ENCODE measurements at places on chromosomes 3 and 15. TPM values are rescaled to one million over a fixed set of nuclear protein-coding genes. Genes with fewer than 3 reads are reported as not detected.

The GOLGA8T gene
- total RNA-seq = 0.27 TPM

The PAQR5 gene
- 0.13 TPM for total RNA-seq

The DLL4 gene
- total RNA-seq = 9.7 TPM

The KCTD6 gene
- 10.3 TPM for total RNA-seq

The ZWILCH gene
- total RNA-seq = 14.8 TPM

The JAGN1 gene
- 19.7 TPM for total RNA-seq

The TNFAIP8L3 gene
- total RNA-seq = 2.1 TPM

The VIPR1 gene
- 1.2 TPM for total RNA-seq

The RBP2 gene
- total RNA-seq = not detected

The GPR62 gene
- 0.13 TPM for total RNA-seq

The KBTBD8 gene
- 3.2 TPM for total RNA-seq

DNA sequence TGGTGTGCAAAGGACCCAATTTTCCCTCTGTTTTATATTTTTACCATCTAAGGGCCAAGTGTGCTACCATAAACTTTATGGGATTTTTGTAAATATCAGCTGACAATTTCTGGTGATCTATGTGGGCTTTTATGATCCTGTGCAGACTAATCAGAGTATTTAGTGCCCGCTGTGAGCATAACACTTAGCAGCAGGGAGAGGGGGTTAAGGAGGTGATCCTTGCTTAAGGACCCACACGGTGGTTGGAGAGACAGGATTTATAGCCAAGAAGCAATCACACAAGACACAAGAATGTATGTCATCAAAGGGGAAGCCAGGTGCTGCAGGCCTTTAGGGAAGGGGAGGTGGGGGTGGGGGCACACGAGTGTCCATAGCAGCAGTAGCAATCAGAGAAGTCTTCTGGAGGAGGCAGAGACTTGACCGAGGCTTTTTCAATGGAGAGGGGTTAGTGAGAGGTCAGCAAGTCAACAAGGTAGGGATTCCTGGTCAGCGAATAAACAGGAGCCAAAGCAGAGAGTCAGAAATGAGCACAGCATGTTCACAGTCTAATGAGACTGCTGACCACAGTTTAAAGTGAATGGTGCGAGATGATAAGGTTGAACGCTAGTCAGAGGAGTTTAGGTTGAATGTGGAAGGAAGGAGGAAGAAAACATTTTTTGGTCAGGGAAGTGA lies 4.5 kb upstream of the CACNA1D start:
- H3K27ac ChIP-seq = no peak overlapping the region
- H3K4me1 ChIP-seq = peaks cover 8% of the 10 kb centered on the region
- H3K36me3 ChIP-seq = no peaks in the 10 kb centered on the region
- no peak overlapping the region for H3K4me3 ChIP-seq
- H3K27me3 ChIP-seq = peaks cover 30% of the 10 kb centered on the region
- DNase-seq = no peak

GRCh38 chr3:48429960-48430707 lies at the start of gene PLXNB1:
Gene PLXNB1, minus strand, starts transcription at chr3:48430086. Its CDS starts 5,475 bp downstream, at chr3:48424611.
- H3K27me3 ChIP-seq = no peaks in the 10 kb centered on the region
- H3K36me3 ChIP-seq = peaks cover 36% of the 10 kb centered on the region
- H3K4me1 ChIP-seq = peaks cover 45% of the 10 kb centered on the region
- DNase-seq = peak; percentile 65
- H3K4me3 ChIP-seq = peak within 1 kb of the TSS; percentile 62

GRCh38 chr3:107271787-107272387 lies 105.4 kb upstream of the CCDC54 start:
- no peaks in the 10 kb centered on the region for H3K36me3 ChIP-seq
- H3K27ac ChIP-seq = no peak overlapping the region
- no peaks in the 10 kb centered on the region for H3K4me1 ChIP-seq
- H3K27me3 ChIP-seq = no peaks in the 10 kb centered on the region
- DNase-seq = peak; percentile 45

DNA sequence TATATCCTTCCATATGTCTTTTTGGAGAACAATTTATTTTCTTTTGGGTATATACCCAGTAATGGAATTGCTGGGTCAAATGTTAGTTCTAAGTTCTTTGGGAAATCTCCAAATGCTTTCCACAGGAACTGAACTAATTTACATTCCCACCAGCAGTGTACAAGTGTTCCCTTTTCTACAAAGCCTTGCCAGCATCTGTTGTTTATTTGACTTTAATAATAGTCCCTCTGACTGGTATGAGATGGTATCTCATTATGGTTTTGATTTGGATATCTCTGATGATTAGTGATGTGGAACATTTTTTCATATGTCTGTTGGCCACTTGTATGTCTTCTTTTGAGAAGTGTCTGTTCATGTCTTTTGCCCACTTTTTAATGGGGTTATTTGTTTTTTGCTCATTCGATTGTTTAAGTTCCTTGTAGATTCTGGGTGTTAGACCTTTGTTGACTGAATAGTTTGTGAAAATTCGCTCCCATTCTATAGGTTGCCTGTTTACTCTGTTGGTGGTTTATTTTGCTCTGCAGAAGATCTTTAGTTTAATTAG lies 48.4 kb downstream of the TMEM45A start:
- H3K36me3 ChIP-seq = no peaks in the 10 kb centered on the region
- no peaks in the 10 kb centered on the region for H3K27me3 ChIP-seq
- no peak for DNase-seq
- H3K27ac ChIP-seq = no peak overlapping the region

DNA sequence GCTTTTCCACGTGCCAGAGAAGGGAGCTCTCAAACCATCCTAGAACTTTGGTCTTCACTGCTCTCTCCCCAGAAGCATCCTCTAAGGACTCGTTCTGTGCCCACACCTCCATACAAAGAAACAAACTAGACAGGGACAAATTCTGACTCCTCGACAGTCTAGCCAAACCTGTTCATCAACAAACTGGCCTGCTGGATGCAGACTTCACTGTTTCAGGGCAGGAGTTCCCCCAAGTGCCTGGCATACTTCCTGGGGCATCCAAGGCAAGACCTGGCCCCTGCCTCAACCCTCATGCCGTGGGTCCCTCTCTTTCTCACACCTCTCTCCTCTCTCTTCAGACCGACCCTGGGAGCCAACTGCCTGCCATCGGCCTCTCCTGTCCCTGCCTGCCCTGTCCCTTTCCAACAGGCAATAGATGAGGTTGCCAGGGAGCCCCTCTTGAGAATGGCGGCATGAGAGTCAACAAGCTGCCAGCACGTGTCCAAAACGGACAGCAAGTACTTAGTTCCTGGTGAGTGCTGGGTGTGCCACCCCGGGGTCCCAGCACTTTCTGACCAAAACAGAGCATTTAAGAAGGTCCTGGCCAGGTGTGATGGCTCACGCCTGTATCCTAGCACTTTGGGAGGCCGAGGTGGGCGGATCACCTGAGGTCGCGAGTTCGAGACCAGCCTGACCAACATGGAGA lies 79.1 kb upstream of the HES1 start:
- no peak overlapping the region for H3K4me3 ChIP-seq
- H3K4me1 ChIP-seq = peaks cover 15% of the 10 kb centered on the region
- no peak overlapping the region for H3K27ac ChIP-seq
- no peak for DNase-seq

DNA sequence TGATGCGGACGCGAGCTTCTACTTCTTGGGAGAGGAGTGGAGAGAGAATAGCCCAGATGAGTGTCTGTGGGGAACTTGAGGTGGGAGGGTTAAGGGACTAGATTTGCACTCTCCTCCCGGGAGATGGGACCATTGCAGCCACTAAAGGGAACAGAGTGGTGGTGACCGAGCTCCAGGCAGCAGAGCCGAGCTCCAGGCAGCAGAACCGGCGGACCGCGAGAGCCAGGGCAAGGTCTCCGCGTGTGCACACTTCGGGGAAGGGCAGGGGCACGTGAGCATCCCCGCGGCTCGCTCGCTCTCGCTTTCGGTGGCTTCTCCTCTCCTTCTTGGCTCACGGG lies 1.1 kb downstream of the IGDCC3 start:
- peak; percentile 30 for DNase-seq
- peaks cover 28% of the 10 kb centered on the region for H3K36me3 ChIP-seq
- H3K4me3 ChIP-seq = peak overlapping the region; percentile 64
- peaks cover 28% of the 10 kb centered on the region for H3K27me3 ChIP-seq

GRCh38 chr3:47017504-47018268 lies 38.2 kb downstream of the NBEAL2 start:
- no peaks in the 10 kb centered on the region for H3K27me3 ChIP-seq
- H3K4me3 ChIP-seq = no peak overlapping the region
- no peak overlapping the region for H3K27ac ChIP-seq

DNA sequence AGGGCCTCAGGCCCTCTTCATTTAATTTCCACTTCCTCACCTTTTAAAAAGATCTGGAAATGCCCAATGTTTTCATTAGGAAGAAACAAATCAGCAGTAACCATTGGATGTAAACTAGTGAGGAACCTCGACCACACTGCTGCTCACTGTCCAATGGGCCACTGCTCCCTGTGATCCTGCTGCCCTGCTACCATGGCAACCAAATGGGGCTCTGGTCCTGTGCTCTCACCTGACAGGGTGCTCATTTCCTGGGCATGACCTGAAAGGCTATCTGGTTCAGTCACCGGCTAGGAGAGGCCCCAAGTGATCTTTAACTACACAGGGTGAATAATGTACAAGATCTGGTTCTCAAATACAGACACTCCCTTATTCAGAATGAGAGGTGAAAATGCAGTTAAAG lies 54.6 kb downstream of the ARHGEF3 start:
- no peaks in the 10 kb centered on the region for H3K4me1 ChIP-seq
- H3K4me3 ChIP-seq = no peak overlapping the region
- no peaks in the 10 kb centered on the region for H3K27me3 ChIP-seq
- H3K36me3 ChIP-seq = peaks cover 31% of the 10 kb centered on the region
- no peak overlapping the region for H3K27ac ChIP-seq
- DNase-seq = no peak

DNA sequence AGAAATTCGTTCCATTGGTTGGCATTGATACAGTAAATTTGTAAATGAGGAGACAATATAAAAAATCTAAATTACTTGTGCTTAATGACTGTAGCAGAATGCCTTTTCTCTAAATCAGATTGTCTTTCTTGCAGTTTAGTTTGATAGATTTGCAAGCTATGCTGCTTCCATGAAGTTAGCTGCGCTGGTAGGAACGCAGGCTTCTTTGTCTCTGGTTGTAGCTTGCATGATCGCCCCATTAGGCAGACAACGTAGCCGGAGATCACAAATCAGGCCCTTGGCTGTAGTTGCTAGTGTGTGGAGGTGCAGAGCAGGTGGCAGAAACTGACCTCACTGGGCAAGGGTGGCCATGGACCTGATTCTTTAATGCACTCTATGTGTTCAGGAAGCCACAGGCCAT lies 6.1 kb downstream of the ZIC1 start:
- peaks cover 14% of the 10 kb centered on the region for H3K36me3 ChIP-seq
- H3K27me3 ChIP-seq = peaks cover 69% of the 10 kb centered on the region
- DNase-seq = no peak

- H3K4me1 ChIP-seq = peaks cover 16% of the 10 kb centered on the region
- no peak within 1 kb of the TSS for H3K4me3 ChIP-seq
- no peak within 1 kb of the TSS for H3K27ac ChIP-seq
These were observed at the start of gene SPATA12 for GRCh38 chr3:57060089-57060821. Gene SPATA12, plus strand, starts transcription at chr3:57060664. Its CDS starts 13,031 bp downstream, at chr3:57073695.

GRCh38 chr3:46299608-46300460 lies 54.1 kb upstream of the CCR2 start:
- no peaks in the 10 kb centered on the region for H3K4me1 ChIP-seq
- peak; percentile 32 for DNase-seq

DNA sequence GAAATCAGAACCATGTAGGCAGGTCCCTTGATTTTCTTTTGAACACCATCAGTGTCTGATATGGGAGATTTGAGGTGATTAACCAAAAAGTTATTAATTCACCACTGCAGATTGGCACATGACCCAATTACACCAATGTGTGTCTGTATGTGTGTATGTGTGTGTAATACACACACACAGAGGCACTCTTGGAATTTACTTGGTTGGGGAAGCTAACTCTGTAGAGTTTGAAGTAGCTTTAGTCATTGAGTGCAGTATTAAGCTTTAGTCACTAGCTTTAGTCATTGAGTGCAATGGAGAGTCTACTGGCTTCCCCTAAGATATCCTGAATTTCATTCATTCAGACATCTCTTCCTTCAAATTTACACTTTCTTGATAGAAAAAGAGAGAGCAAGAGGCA lies 109.4 kb upstream of the C15orf61 start:
- H3K27me3 ChIP-seq = no peaks in the 10 kb centered on the region
- no peak for DNase-seq

DNA sequence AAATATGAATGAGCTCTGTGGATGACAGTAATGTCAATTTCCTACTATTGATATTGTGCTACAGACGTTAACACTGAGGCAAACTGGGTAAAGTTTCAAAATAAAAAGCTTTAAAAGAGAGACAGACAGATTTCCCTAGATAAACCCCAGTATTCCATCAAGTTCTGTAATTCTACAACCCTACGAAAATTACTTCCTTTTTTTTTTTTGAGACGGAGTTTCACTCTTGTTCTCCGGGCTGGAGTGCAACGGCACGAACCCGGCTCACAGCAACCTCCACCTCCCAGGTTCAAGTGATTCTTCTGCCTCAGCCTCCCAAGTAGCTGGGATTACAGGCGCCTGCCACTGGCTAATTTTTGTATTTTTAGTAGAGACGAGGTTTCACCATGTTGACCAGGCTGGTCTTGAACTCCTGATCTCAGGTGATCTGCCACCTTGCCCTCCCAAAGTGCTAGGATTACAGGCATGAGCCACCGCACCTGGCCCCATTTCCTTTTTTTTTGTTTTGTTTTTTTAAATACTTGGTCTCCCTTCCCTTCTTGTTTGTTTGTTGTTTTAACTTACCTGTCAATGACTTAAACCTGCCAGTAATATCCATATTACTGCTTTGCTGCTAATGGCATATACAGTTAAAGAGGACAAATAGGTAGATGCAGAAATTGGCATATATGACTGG lies 57.2 kb downstream of the CBLB start:
- H3K27ac ChIP-seq = no peak overlapping the region
- no peak for DNase-seq
- H3K27me3 ChIP-seq = no peaks in the 10 kb centered on the region
- no peaks in the 10 kb centered on the region for H3K4me1 ChIP-seq
- H3K4me3 ChIP-seq = no peak overlapping the region

DNA sequence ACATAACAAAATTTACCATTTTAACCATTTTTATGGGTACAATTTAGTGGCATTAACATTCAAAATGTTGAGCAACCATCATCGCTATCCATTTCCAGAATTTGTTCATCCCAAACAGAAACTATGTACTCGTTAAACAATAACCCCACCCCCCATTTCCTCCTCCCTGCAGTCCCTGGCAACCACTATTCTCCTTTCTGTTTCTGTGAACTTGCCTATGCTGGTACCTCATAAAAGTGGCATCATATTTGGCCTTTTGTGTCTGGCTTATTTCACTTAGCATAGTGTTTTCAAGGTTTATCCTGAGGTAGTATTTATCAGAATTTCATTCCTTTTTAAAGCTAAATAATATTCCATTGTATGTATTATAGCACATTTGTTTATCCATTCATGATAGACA lies 32.4 kb downstream of the C3orf80 start:
- H3K27ac ChIP-seq = no peak overlapping the region
- H3K27me3 ChIP-seq = no peaks in the 10 kb centered on the region
- no peak overlapping the region for H3K4me3 ChIP-seq
- no peaks in the 10 kb centered on the region for H3K36me3 ChIP-seq
- no peaks in the 10 kb centered on the region for H3K4me1 ChIP-seq
- DNase-seq = no peak

All from muscle of leg (tissue), 16 donors.